Kidney (tissue), 22 donors: ENCODE measurements at places on chromosomes 7 and 10. TPM values are rescaled to one million over a fixed set of nuclear protein-coding genes. Genes with fewer than 3 reads are reported as not detected.
A peak's percentile ranks its signal among the peaks of the same experiment; 100 is the strongest.

DNA sequence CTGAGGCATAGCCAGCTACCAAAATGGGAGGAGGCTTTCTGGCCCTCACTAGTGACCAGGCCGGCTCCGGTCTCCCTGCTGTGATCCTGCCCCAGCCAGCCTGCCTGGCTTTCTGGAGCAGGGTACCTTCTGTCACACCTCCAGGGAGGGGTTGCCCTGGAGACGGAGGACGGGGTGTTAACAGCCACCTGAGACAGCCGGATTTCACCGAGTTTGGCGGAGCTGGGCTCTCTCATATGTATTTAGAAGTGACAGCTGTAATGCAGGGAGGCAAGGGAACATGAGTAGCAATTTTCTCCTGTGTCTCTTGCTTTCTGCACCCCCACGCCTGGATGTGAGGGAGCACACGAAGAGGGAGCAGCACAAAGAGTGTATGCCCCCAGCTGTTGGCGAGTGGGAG is 473.3 kb downstream of the PLXNA4 start:
- DNase-seq: peak; percentile 31
- H3K4me3 ChIP-seq: no peak overlapping the region

- H3K36me3 ChIP-seq: no peaks in the 10 kb centered on the region
- DNase-seq: no peak
- H3K4me3 ChIP-seq: no peak overlapping the region
These were observed 19.5 kb downstream of the KCNMA1 start for GRCh38 chr10:77618117-77618516.

DNA sequence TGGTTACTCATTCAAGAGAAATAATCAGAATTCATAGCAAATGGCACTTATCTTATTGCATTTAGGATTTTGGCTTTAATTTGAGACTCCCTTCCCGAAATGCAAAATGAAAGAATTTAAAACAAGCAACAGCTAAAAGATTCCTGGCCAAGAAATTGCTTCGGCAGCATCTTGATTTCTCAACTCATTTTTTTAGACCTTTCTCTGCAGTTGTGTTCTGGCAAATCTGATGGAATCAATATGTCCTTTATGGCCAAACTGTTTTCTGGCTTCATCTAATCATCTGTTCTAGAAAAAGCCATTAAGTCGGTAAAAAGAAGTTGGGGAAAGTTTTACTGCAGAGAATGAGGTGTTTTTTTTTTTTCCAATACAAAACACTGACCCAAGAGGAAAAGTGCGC is 172.1 kb downstream of the SLC16A9 start:
- H3K27me3 ChIP-seq: no peaks in the 10 kb centered on the region
- H3K36me3 ChIP-seq: no peaks in the 10 kb centered on the region
- H3K27ac ChIP-seq: no peak overlapping the region
- H3K4me3 ChIP-seq: no peak overlapping the region
- peaks cover 3% of the 10 kb centered on the region for H3K4me1 ChIP-seq

GRCh38 chr10:112429147-112429546 is 17.6 kb downstream of the ZDHHC6 start:
- H3K4me1 ChIP-seq: no peaks in the 10 kb centered on the region
- H3K27ac ChIP-seq: no peak overlapping the region
- H3K27me3 ChIP-seq: no peaks in the 10 kb centered on the region
- no peak for DNase-seq

DNA sequence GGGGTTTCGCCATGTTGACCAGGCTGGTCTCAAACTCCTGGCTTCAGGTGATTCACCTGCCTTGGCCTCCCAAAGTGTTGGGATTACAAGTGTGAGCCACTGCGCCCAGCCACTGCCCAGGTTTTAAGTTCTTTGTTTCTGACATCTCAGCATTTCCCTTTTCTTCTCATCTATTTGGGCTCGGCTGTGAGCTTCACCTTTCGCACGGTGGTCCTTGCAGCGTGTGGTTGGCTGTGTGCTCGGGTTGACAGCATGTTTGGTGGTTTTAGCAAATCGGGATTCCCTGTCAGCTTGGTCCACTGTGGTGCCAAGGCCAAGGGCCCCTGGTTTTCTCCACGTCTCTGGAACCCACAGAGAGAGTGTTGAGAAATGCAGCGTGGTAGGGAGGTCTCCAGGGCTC is 138.8 kb downstream of the DNAJB6 start:
- H3K27ac ChIP-seq: no peak overlapping the region
- no peaks in the 10 kb centered on the region for H3K4me1 ChIP-seq
- no peak for DNase-seq
- no peaks in the 10 kb centered on the region for H3K27me3 ChIP-seq
- no peak overlapping the region for H3K4me3 ChIP-seq

DNA sequence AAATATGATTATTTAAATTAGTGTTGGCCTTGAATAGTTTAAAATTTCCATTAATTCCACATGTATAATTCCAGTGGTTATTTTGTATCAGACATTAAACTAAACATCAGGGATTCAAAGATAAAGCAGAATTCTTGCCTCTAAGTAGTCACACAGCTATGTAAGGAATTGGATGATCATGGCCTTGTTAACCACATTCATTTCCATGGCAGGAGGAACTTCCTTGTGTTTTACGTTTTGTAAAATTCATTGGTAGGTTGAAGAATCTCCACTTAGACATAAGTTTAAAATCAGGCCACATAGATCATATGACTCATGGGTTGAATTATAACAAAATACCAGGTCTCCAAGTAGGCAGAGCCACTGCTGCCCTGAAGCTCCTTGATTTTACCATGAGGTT is 289.7 kb downstream of the PLXDC2 start:
- no peak overlapping the region for H3K27ac ChIP-seq
- no peaks in the 10 kb centered on the region for H3K27me3 ChIP-seq
- no peak overlapping the region for H3K4me3 ChIP-seq

The SMNDC1 gene
- 28.6 TPM for total RNA-seq

The GCC1 gene
- total RNA-seq: 16.7 TPM

The ITIH5 gene
- 13.1 TPM for total RNA-seq

The TAC1 gene
- 2.0 TPM for total RNA-seq
